Erythroblast (primary cell): ENCODE measurements at places on chromosomes 4 and X.

GRCh38 chr4:124939908-124940307 lies 227.4 kb upstream of the ANKRD50 start:
- no peak for DNase-seq

- DNase-seq, result no peak
Measured at GRCh38 chr4:155624478-155624877, 42.2 kb upstream of the GUCY1A1 start.

- peak; percentile 89 for DNase-seq
Measured at GRCh38 chr4:158670975-158671664, 567 bp downstream of the C4orf46 start.

GRCh38 chr4:38791010-38791409 lies 8.2 kb upstream of the TLR10 start:
- no peak for DNase-seq

GRCh38 chrX:109958266-109958665 lies 44.6 kb upstream of the TMEM164 start:
- DNase-seq, result no peak

GRCh38 chr4:88819818-88820697 lies 122.4 kb upstream of the NAP1L5 start:
- peak; percentile 18 for DNase-seq

DNA sequence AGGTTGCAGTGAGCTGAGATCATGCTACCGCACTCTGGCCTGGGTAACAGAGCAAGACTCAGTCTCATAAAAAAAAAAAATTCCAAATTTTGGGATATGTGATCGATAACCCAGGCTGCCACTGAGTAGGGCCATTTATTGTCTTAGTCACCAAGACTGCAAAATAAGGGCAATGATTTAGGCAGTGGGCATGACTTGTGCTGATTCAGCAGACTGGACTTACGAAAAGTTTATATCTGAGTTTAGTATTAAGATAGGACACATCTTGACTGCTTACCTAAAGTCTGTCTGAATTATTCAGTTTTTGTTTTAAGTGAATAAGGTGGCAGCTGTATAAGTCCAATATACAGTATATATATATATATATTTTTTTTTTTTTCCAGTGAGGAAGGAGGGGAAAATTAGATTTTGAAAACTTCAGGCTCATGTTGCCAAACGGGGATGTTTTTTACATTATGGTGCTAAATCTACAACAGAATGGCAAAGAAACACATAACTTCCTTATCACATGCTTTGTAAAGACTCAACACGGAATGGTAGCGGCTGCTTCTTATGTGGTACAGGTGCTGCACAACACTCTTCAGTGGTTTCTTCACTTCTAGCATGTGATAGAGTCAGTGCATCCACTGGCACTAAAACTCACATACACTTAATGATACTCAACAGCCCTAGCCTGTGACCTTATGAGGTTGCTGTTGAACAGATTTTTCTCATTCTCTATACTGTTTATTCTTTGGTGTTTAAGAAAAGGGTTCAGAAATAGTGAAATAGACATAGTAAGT lies 6.5 kb downstream of the TEX13D start:
- no peak for DNase-seq

DNA sequence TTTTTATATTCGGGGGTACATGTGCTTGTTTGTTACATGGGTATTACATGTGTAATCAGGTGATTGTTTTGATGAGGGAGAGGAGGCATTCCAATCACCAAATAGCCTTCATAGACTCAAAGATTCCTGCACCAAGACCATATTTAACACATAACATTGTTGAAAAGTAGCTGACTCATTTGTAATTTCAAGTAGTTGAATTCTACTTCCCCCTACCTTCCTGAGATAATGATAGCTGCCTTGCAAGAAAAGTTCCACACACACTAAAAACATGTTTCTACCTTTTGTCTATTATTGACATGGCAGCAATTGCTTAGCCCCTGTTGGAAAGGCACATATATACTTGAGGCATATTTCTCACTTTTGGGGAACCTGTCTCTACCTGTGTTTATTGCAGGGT lies 16.1 kb downstream of the PGAM4 start:
- peak; percentile 6 for DNase-seq

DNA sequence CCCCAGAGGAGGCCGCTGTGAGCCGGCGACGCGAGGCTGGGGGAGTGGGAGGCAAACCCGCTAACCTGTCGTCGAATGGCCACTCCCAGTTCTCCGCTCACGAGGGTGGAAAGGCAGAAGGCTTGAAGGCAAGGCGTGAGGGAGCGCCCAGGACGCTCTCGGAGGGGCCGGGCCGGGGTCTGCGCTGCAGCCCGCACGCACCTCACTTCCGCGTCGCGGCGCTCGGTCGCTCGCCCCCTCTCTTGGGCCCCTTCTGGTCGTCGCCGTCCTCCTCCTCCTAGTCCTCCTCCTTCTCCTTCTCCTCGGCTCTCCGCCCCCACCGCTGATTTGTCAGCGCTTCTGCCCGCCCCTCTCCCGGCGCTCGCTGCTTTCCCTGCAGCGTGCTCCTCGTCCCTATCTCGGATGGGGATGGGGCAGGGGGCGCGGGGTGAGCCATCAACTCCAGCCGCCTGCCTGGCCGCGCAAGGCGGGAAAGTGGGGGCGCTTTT lies at the start of gene SNCA:
TSS of gene SNCA (minus strand) at position 265 of the 488 bp plus-strand sequence. CDS start 1,494 bp downstream, outside the sequence.
- DNase-seq, result peak; percentile 81

GRCh38 chr4:184534511-184535391 lies 60.4 kb upstream of the IRF2 start:
- peak; percentile 91 for DNase-seq

GRCh38 chr4:21011106-21011505 lies 310.8 kb downstream of the PACRGL start:
- DNase-seq, result no peak

DNA sequence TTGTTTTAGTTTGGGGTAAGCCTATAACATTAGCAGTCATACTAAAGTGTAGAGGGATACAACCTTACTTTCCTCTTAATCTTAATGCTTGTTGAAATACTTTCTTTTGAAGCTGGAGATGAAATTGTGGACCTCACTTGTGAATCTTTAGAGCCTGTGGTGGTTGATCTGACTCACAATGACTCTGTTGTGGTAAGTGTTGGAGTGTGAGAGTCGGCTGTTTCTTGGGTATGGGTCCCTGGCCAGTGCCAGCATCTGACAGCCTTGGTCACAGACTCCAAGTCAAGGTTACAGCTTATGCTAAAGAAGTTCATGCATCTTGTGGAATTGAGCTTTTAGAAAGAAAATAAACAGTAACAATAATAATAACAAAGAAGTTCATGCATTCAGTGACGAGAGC lies 31.6 kb downstream of the RNF4 start:
- no peak for DNase-seq

- DNase-seq, result no peak
Measured at GRCh38 chr4:132334081-132334480, 815.0 kb upstream of the PCDH10 start.

DNA sequence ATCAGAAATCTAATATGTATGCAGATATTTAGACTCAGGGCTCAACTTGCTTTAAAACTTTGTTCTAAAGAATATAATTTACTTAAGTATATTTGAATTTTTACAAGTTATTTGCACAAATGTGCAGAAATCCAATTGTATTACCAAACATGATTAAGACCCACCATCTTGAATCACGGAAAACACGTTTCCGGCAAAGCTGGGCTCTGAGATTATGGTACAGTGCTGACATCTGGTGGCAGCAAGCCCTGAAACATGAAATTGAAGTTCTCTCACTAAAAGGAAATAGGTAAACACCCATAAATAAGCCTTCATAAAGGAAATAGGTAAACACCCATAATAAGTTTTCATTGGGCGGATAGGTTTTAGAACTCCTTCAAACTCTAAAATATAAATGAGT lies 98.3 kb upstream of the MAOA start:
- DNase-seq, result peak; percentile 61

DNA sequence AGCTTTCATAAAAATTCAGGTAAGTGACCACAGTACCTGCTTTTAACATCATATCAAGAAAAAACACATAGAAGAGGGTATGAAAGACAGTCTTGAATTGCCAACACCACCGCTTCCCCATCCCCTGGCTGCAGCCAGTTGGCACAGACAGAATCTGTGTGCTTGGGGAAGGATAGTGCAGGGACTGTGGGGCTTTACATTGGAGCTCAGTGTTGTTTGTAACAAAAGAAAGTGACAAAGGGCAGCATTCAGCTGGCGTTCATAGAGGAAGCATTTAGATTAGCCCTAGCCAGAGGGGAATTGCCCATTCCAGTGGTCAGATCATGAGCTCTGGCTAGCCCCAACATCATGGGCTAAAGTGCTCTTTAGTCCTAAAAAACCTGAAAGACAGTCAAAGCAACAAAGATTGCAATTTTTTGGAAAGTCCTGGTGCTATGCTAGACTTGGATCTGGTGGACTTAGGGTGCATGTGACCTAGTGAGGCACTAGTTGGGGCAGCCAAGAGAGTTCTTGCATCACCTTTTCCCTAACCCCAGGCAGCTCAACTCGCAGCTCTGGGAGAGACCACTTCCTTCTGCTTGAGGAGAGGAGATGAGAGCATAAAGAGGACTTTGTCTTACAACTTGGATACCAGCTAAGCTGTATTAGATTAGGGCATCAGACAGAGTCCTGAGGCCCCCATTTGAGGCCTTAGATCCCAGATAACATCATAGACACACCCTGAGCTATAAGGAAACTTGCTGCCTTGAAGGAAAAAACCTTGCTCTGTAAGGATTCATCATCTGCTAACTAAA lies 1602.4 kb upstream of the ADGRL3 start:
- no peak for DNase-seq

GRCh38 chrX:10288373-10288975 lies 131.7 kb downstream of the CLCN4 start:
- no peak for DNase-seq

DNA sequence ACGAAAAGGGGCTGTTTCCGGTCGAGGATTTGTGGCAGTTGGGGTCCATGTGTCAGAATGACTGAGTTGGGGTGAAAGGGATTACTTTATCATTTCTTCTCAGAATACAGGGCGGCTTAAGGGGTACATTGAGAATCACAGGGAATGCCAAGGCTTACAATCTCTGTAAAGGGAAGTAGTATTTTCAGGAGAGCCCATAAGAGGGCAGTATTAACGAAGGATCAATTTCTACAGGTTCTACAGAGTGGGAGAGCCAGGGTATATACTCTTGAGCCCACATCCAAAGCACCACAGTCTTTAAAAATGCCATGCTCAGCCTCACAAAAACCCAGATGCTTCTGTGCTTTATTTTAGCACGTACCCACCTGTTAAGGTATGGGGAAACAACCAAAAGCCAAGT lies 67.7 kb upstream of the ZXDA start:
- no peak for DNase-seq

DNA sequence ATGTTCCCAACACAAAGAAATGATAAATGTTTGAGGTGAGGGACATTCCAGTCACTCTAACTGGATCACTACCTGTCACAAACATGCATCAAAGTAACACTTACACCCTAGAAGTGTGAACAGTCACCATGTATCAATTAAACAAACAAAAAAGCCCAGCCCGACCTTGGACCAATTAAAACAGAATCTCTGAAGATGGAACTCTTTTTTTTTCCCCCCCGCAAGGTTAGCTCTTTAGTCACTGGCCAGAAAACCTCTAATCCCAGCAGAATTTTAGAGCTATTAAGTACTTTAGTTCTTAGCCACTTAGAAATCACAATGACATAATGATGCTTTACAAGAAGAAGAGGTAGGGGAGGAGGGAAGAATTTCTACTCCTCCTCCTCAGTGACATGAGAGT lies 154.5 kb downstream of the PALLD start:
- no peak for DNase-seq

DNA sequence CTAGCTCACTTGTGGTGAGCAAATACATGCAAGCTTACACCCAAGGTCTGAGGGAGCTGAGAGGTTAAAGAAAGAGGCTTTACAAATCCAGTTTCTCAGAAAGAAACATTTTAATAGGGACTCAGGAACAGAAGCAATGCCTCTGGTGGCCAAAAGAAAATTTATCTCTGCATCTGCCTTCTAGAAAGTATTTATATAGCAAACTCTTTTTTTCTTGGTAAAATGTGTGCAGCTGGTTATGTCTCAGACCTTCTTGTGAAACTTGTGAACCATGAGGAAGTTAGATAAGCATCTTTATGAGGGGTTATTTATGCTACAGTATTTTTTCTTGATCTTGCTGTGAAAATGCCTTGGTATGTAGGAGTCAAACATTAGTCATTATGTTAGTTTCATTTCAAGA lies 48.5 kb upstream of the CYSLTR1 start:
- DNase-seq, result no peak

DNA sequence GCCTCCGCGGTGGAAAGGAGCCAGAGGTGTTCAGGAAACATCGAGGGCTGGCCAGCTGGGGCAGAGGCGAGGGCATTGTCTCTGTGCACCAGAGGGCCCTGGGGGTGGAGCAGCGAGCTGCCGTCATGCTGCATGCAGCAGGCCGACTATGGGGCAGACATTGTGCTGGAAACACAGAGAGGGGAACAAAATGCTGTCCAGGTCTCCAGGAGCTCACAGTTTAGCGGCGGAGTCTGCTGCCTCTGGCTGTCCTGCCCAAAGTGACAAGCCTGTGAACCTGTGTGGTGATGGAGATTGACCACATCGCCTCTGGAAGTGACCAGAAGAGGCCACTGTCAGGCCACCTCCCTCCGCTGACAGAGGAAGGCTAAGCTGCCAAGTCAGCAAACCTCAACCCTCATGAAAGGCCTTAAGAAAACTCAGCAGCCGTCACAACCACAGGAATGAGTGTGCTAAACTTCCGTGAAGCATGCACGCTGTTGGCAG lies 20.1 kb upstream of the SASH3 start:
- no peak for DNase-seq

GRCh38 chr4:81601358-81601694 lies 129.6 kb upstream of the RASGEF1B start:
- DNase-seq, result no peak

DNA sequence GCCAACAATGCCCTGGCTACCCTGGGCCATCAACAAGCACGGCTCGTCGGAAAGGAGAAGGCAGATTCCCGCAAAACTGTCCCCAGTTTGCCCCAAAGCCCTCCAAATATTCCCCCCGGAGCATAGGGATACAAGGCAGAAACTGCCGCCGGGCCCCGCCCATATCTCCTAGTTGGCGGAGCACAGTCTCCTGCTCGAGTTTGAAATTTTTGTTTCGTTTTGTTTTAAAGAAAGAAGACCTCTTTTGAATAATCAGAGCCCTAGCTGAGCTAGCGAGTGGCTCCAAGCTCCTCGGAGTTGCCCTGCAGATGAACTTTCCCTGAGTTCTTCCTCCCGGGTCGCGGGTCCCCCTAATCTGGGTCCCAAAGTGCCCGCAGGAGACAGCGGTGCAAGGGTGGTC lies 138.1 kb upstream of the ZIC3 start:
- DNase-seq, result no peak

- DNase-seq, result no peak
Measured at GRCh38 chrX:10496345-10496965, 123.9 kb downstream of the MID1 start.

GRCh38 chr4:54107951-54108748 lies 8.2 kb downstream of the GSX2 start:
- DNase-seq, result no peak
